ENCODE measurements at places on chromosomes 3 and 15.

GRCh38 chr15:67807141-67807540 lies 18.2 kb upstream of the SKOR1 start:
- no peak for DNase-seq

- no peak for DNase-seq
Observed at GRCh38 chr15:59879506-59880265, 124.4 kb upstream of the FOXB1 start.

DNA sequence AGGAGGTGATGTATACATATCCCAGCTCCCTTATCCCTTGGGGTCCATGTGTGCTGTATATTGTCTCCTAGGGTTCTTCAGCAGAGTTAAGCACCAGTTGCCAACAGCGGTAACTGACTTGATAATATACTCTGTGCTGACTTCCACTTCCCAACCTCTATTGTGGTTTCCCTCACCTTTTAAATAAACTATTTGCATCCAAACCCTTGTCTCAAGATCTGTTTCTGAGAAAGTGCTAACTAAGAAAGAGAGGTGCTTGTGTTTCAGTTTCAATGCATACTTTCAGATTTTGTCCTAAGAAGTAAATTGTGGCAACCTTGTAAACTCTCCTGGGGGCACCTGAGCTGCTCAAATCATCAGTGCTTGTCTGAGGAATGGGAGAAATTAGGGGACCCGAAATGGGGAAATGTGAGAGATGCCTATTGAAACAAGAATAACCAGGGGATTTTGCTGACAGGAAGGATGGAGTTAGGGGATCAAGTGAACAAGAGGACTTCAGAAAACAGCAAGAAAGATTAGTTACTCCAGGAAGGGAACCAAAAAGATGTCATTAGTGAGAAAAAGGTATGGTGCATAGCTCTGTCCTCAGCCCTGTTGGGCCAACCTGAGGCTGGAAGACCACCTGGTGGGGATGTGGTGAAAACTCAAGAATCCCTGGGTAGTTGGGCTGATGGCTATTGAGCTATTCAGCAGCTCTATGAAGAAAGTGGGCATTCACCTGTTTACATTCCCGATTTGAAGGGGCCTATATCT lies 50.9 kb upstream of the MRPL3 start:
- DNase-seq, result no peak

- no peak for DNase-seq
Observed at GRCh38 chr3:152151216-152151876, 117.4 kb upstream of the MBNL1 start.

- DNase-seq, result no peak
Observed at GRCh38 chr3:143124601-143125520, 5.3 kb downstream of the CHST2 start.

- no peak for DNase-seq
Observed at GRCh38 chr3:69764121-69764741, 25.0 kb downstream of the MITF start.
